ENCODE measurements at places on chromosomes 12 and 14. TPM values are rescaled to one million over a fixed set of nuclear protein-coding genes. Genes with fewer than 3 reads are reported as not detected.

Gene GATC
- total RNA-seq, result 13.5 TPM

Gene TMEM63C
- not detected for total RNA-seq

Gene ALG10B
- total RNA-seq, result 4.8 TPM

Gene DIO2
- 31.5 TPM for total RNA-seq

Gene TOGARAM1
- total RNA-seq, result 15.1 TPM

Gene LRP1
- 228 TPM for total RNA-seq

Gene VEZT
- 84.6 TPM for total RNA-seq

Gene EML1
- total RNA-seq, result 34.5 TPM

Gene TMPRSS12
- not detected for total RNA-seq

Gene CCND2
- 7.1 TPM for total RNA-seq

Gene SLC25A21
- 0.97 TPM for total RNA-seq

Gene VPS29
- 88.3 TPM for total RNA-seq

Gene KRT7
- total RNA-seq, result 36.7 TPM

Gene ACADS
- 9.7 TPM for total RNA-seq

Gene ARPC3
- total RNA-seq, result 354 TPM

Gene FSCB
- under 0.01 TPM for total RNA-seq

Gene MMP14
- 327 TPM for total RNA-seq

Gene RBP5
- total RNA-seq, result not detected

Gene GALNT8
- total RNA-seq, result under 0.01 TPM

Gene ASIC1
- total RNA-seq, result 1.6 TPM

Gene ITGA7
- total RNA-seq, result 1.3 TPM

Gene ADCY4
- 18.1 TPM for total RNA-seq

Gene NRL
- 1.3 TPM for total RNA-seq

Gene TMEM52B
- 3.5 TPM for total RNA-seq

Gene FOXA1
- total RNA-seq, result not detected

Gene PMCH
- total RNA-seq, result not detected

Gene KRT82
- not detected for total RNA-seq

Gene KRT73
- total RNA-seq, result not detected

Gene MGAT4C
- not detected for total RNA-seq

Gene NEUROD4
- total RNA-seq, result not detected

Gene GDF3
- total RNA-seq, result not detected

Gene B3GNT4
- under 0.01 TPM for total RNA-seq

Gene MYL2
- not detected for total RNA-seq

Gene LRRIQ1
- total RNA-seq, result under 0.01 TPM

Gene CISTR
- total RNA-seq, result not detected

Gene MSRB3
- 89.2 TPM for total RNA-seq

Gene DTX1
- not detected for total RNA-seq

Gene SNW1
- 56.6 TPM for total RNA-seq

Gene KRT80
- total RNA-seq, result 0.32 TPM

Gene LRTM2
- total RNA-seq, result not detected

Gene SERPINA9
- not detected for total RNA-seq

Measured in fibroblast of villous mesenchyme (primary cell).